ENCODE measurements at places on chromosomes 2 and 18.

- no peak for DNase-seq
Measured at GRCh38 chr2:143329288-143329687, 200.1 kb downstream of the ARHGAP15 start.

DNA sequence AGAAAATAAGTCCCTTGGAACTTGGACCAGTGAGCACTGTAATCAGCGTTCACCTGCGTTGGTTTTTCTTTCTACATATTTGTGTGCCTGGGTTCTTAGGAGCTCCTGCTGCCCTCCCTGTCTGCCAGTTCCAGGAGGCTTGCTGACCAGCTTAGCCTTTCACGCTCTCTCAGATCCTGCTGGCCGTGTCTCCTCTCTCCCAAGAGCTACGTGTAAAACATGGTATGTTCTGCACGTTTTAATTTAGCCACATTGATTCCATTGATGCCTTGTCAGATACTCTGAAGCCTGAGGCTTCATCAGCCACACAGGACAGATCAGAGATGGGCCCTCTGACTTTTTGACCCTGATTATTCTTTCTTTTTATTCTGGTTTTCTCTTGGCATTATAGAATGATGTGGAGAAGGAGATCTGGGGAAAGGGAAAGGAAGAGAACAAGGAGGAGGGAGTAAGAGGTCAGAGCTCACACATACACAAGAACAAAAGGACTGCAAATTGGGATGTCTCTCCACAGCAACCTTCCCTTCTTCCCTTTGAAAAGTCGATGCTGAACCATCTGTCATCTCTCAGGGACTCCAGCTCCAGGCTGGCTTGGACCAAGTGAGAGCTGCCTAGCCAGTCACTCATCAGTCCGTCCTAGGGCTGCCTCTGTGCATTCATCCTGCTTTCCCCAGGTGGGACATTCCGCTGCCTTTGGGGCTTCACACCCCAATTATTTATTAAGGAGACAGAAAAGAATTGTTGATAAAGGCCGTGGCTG, 152.8 kb downstream of the PIK3C3 start:
- no peak for DNase-seq

- no peak for DNase-seq
Measured at GRCh38 chr2:157523270-157524247, 79.7 kb upstream of the CYTIP start.

DNA sequence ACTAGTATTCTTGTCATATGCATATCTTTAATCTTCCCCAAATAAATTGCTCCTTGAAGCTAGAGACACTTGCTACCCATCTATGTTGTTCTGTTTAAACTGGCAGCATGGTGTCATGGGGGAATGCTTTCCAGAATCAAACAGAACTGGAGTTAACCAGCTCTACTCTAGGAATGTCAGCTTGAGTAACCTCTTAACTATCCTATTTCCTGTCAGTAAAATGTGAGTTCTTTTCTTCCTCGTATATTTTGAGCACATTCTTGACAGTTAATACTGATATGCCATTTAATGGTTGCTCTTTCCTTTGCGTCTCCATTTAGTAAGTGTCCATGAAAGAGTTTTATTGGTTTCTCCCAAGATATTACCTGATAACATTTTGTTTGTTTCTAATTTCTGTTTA, 23.0 kb downstream of the CNTNAP5 start:
- DNase-seq, result no peak

- no peak for DNase-seq
Measured at GRCh38 chr2:98009887-98010760, 14.4 kb upstream of the TMEM131 start.

DNA sequence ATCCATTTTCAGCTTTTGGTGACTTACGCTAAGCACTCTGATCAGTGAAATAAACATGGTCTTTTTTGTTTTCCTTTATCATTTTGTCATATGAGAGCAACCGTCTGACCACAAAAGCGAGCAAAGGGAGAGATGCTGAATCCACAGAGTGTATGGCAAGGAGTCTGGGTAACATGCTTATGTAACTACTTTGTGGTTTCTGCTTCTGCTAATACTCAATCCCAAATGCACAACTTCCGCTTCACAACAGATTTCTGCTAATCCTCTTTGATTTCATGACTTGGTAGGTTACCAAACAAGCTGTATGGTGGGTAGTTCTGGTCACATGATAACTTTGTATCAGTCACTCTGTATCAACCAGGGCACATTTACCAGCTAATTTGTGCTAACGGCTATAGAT, 908.4 kb upstream of the CRIM1 start:
- DNase-seq, result no peak

DNA sequence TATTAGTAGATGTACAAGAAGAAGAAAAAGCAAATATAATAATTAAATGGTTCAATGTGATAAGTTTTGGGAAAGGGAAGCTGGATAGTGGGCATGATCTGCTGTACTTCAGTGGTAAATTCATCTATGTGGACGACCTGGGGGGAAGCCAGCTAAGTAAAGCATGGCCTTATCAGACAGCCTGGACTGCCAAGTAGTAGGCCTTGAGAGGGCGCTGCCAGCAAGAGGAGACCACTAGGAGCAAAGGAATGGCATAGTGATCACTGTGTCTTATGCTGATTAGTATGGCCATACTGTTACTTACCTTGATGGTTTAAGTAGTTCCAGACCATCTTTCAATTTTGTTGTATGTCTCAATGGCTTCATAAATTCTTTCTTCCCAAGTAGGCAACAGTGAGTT, 287.6 kb downstream of the SETBP1 start:
- peak; percentile 68 for DNase-seq

GRCh38 chr18:28952339-28952738, 775.4 kb upstream of the CDH2 start:
- DNase-seq, result no peak

- DNase-seq, result no peak
Measured at GRCh38 chr2:49753344-49753985, 599.1 kb upstream of the FSHR start.

DNA sequence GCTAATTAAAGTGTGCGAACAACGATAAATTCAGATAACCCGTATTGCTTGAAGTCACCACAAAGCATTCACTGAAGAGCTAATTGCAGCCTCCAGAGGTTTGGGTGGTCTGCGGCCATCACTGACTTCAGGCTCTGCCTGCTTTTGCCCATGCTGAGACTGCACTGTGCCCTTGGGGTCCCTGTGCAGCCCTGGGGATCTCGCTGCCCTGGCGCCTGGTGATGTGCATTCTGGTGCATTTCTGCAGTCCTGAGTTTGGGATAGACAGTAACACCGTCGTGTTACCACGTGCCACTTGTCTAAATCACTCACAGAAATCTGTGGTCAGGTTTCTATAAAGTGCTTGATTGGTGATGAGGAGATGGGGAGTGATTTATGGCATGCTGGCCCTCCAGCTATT, 27.6 kb downstream of the LDLRAD4 start:
- DNase-seq, result no peak

- peak; percentile 60 for DNase-seq
Measured at GRCh38 chr2:146927080-146927711, 917.6 kb upstream of the ACVR2A start.

DNA sequence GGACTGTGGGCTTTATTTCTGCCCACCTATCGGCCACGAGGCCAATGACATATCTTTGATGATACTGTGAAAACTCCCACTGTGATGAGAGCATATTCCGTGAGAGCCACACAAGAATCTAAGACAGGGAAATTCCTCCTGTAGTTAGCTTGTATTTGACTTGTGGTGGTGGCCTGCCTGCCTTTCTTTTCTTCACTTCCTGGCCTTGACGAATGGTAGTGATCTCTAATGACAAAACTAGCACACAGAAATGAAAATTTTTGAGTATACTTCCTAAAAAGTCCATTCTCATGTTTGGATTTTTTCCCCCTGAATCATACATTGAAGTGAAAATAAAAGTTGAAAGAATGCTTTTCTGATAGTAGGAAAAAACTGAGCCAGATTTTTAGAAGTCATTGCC, 94.4 kb downstream of the MGAT5 start:
- no peak for DNase-seq

GRCh38 chr2:149904352-149905175, 317.0 kb upstream of the MMADHC start:
- no peak for DNase-seq

- no peak for DNase-seq
Measured at GRCh38 chr2:117621326-117621725, 193.2 kb upstream of the DDX18 start.

DNA sequence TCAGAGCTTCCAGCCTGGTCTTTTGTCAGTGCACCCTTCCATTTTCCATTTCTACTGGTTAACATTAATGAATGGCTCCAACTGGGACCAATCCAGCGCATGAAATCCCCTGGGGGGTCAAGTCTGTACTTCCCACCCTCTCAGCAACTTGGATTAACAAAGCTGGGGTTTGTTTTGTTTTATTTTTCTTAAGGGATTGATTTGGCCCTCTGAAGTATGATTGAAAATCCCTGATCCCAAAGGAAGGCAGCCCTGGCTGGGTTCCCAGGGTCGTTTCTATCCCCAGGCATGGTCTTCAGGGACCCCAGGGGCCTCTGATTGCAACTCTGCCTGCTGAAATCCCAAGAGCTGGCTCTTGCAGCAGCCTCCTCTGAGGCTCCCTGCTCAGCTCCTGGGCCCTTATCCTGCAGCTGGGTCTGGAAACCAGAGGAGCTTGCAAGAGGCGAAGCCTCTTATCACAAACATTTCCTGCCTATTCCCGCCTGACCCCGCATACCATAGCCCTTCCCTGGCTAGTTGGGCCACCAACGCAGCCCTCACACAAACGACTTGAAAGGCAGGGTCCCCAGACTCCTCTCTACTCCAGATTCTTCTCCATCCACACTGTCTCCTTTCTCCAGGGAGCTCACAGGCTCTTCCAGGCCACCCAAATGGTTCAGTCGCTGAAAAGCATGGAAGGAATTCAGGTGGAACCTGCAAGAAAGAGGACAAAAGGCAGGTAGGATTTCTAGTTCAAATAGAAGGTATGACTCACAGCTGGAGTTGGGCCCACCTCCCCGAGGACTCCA, 109.7 kb upstream of the PKDCC start:
- peak; percentile 49 for DNase-seq

Measured in testis (tissue), 5 donors.